ENCODE measurements at places on chromosomes 6 and 20. TPM values are rescaled to one million over a fixed set of nuclear protein-coding genes. Genes with fewer than 3 reads are reported as not detected.

The ZNF391 gene
- total RNA-seq = 6.0 TPM

DNA sequence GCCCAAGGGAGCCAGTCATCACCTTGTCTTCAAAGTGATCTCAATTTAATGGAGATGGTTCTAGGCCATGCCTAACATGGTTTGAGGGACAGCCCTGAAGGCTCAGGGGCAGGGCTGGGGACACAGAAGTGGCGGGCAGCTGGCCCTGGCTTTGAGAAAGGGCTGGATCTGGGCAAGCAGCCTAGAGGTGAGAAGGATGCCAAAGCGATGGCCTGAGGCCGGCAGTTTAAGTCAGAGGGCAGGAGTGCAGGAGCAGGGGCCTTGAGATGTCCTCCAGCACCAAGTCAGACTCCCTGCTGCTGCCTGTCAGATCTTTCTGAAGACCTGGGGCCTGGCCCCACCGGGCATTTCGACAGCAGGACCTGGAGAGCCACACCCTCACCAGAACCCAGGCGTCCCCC is 28.4 kb upstream of the APMAP start:
- no peak for DNase-seq
- H3K36me3 ChIP-seq = no peaks in the 10 kb centered on the region
- H3K27ac ChIP-seq = no peak overlapping the region
- H3K27me3 ChIP-seq = no peaks in the 10 kb centered on the region
- no peaks in the 10 kb centered on the region for H3K4me1 ChIP-seq

GRCh38 chr6:22828179-22829062 is 259.1 kb downstream of the HDGFL1 start:
- H3K4me3 ChIP-seq = peak overlapping the region; percentile 34
- peak overlapping the region; percentile 98 for H3K27ac ChIP-seq
- H3K36me3 ChIP-seq = no peaks in the 10 kb centered on the region

The MYLK4 gene
- total RNA-seq = 0.23 TPM

The PHACTR3 gene
- 0.14 TPM for total RNA-seq

The SIRPG gene
- total RNA-seq = not detected

GRCh38 chr20:6703047-6703446 is 64.4 kb upstream of the BMP2 start:
- no peak overlapping the region for H3K27ac ChIP-seq
- DNase-seq = no peak
- H3K36me3 ChIP-seq = no peaks in the 10 kb centered on the region
- peaks cover 32% of the 10 kb centered on the region for H3K4me1 ChIP-seq
- H3K27me3 ChIP-seq = no peaks in the 10 kb centered on the region
- no peak overlapping the region for H3K4me3 ChIP-seq

Data from astrocyte (in vitro differentiated cells and primary cell).